ENCODE measurements at places on chromosomes 13 and 19.

DNA sequence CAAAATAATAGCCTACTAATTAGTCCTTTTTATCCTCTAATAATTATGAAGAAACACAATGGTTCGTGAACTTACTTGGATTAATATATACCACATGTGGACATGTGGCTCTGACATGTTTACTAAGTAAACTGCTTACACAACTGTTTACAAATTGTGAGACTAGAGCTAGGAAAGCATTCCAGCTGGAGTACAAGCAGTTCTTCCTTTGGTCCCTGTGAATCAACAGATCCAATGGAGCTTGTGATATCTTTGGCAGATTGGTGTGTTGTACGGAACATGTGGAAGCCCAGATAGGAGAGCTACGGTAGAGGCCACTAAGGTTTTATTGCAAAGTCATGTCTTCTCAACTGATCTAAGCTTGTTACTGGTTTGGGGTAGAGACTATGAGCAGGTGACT, 145.5 kb upstream of the SPRY2 start:
- no peak for DNase-seq

DNA sequence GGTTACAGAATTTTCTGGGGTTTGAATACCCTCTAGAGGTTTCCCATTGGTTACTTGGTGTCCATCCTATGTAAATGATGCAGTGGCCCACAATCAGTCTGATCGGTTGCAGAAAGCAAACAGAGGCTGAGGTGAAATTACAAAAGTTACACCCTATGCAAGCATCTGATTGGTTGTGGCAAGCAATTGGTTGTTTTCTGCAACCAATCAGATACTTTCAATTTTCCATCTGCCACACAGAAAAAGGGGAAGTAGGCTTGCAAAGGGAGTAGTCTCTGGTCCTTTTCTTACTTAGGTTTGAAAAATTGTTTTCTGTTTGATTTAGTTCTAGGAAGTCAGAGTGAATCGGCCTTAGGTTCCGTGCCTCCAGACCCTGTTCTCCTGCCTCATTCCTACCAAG, 93.1 kb downstream of the WTIP start:
- no peak for DNase-seq

DNA sequence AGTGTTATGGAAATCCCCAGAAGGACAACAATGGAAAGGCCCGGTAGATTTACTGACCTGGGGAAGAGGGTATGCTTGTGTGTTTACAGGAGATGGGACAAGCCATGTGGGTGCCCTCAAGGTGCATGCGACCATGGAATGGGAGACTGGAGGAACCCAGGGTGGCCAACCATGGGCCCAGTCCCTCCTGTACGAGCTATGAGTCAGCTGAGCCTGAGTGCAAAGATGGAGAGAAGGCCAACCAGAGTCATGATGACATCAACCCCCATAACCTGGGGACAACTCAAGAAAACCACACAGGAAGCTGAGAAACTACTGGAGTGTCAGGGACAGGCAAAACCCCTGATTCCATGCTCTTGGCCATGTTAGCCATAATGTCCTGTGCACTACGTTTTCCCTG, 7.8 kb downstream of the ZNF350 start:
- DNase-seq, result no peak

DNA sequence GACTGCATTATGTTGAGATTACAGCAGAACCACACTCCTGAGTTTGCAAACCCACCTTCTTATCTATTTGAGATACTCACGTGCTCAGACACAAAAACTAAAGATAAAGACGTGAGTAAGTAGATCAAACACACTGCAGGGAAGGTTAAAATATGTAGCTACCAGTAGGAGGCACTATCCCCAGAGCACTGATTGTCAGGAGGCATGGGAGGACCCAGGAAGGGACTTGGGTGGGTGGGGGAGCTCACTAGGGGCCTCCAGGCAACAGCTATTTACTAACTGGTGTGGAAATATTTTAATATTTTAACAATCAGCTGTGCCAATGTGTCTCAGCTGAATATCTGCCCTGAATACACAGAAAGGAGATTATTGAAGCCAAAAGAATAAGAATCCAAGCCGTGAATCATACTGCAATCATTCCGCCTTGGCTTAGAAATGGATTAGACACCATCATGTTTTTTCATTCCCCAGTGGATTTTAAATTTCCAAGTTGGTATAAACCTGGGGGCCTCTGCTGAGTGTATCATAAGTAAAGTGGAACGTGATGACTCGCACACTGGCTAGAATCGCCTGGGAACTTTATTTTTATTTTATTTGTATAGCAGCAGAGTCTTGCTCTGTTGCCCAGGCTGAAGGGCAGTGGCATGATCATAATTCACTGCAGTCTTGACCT, 73.2 kb upstream of the CACNA1A start:
- DNase-seq, result no peak

GRCh38 chr13:99162567-99163361, 37.9 kb upstream of the UBAC2 start:
- DNase-seq, result no peak

DNA sequence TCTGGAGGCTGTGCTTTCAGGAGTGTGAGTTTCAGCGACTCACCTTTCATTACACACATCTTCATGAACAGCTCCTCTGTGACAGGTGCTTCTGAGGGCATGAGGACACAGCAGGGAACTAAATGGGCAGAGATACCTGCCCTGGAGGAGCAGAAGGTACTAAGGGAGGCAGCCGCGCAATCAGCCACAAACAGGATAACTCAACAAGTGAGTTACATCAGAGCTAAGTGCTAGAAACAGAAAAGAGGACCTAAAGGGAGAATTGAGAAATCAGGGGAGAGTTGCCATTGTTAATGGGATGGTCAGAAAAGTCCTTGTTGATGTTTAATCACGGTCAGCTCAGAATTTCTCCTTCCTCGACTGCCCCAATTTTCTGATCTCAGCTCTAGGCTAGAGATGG, 42.5 kb downstream of the SYDE1 start:
- no peak for DNase-seq

- DNase-seq, result peak; percentile 15
Measured at GRCh38 chr13:94646904-94647303, 45.2 kb downstream of the GPR180 start.

GRCh38 chr19:55206664-55207500, 2.4 kb downstream of the PTPRH start:
- DNase-seq, result no peak

DNA sequence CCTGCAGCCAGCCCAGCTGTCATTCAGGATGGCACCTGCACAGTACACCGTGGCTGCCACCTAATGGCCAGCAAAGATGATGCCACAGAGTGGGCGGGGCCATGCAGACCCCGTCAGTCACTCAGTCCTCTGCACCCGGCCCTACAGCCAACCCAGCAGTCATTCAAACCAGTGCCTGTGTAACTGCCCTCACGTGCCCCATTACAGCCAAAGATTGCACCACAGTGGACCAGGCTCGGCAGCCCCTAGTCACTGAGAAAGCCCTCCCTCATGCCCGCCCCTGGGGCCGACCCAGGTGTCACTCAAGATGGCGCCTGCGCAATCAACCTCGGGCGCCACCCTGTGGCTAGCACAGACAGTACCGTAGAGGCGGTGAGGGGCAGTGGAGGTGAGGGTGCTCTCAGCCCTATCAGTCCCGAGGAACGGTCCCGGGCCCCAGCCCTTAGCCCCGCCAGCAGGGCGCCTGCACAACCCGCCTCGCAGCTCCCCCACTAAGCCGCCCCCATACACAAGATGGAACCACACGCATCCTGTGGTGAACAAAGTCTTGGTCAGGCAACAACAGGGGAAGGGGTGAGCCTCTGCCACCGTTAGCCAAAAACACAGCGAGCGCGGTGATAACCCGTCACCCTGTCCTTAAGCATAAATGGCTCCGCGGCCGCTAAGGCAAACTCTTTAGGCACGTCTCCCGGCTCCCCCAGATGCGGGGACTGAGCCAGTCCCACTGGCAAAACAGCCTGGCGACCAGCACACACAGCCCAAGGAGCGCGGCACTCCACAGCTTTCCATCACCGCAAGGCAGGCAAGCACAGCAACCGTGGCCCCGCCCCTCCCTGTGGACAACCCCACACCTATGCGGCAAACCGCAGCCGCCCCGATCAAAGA, 2.3 kb downstream of the PEG3 start:
- peak; percentile 12 for DNase-seq

- DNase-seq, result peak; percentile 59
Measured at GRCh38 chr13:20161275-20161950, 561 bp upstream of the GJA3 start.

DNA sequence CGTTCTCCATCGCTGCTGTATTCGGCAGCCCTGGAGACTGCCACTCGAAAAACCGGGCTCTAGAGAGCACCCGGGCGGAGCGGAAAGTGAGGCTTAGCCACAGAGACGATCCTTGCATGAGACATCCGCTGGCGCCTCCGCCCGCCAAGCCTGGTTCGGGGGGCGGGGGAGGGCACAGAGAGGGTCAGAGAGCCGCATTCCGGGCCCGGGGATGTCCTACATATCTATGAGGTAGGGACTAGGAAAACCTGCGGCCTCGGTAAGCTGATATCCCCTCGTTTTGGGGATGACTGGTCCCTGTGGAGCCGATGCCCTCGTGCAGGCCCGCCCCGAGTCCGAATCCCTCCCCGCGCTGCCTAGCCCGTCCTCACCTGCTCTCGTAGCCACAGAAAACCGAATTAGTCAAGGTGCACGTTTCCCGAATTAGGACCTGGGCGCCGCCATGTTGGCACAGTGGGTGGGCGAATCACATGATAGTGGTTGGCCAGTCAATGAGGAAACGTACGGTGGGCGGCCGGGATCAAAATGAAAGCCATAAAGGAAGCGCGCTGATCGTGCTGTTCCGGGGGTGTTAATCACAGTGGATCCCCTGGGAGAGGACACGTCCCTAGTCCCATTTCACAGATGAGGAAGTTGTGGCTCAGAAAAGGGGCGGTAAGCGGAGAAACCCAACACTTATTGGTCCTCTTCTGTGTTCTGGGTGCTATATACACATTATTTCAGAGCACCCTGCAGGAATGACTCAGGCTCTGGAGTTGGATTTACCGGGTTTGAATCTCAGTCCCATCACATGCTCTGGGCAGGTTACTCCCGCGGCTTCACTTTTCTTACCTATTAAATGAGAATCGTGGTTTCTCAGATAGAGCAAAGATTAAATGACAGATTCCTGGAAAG, at the start of gene TRMT1:
TRMT1 (minus strand) TSS at position 459 of the 894 bp plus-strand sequence; CDS start at position 118, 341 bp downstream.
- peak; percentile 94 for DNase-seq
